ENCODE measurements at places on chromosomes 4 and X.

- no peaks in the 10 kb centered on the region for H3K27me3 ChIP-seq
- no peak overlapping the region for H3K4me3 ChIP-seq
- DNase-seq: no peak
- H3K27ac ChIP-seq: no peak overlapping the region
Observed at GRCh38 chr4:2180410-2180809, 61.5 kb downstream of the HAUS3 start.

DNA sequence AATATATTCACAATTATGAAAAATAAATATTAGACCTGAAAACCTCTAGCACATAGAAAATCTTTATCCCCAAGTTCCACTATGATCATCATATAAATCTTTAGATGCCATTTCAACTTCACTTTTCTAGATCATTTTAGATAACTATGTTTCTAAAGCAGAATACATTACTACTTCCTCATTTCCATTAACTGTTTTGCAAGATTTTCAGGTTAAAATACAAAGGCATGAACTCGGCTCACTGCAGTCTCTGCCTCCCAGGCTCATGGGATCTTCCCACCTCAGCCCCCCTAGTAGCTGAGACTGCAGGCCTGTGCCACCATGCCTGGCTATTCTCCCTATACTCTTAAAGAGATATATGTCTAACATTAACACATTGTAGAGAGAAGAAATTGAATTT lies 1365.9 kb upstream of the AGA start:
- H3K4me1 ChIP-seq: no peaks in the 10 kb centered on the region
- H3K4me3 ChIP-seq: no peak overlapping the region
- no peaks in the 10 kb centered on the region for H3K27me3 ChIP-seq
- no peaks in the 10 kb centered on the region for H3K36me3 ChIP-seq

GRCh38 chr4:743463-744211 lies 38.0 kb downstream of the PCGF3 start:
- no peaks in the 10 kb centered on the region for H3K36me3 ChIP-seq
- H3K27me3 ChIP-seq: no peaks in the 10 kb centered on the region
- H3K4me3 ChIP-seq: no peak overlapping the region
- DNase-seq: no peak
- H3K4me1 ChIP-seq: no peaks in the 10 kb centered on the region

DNA sequence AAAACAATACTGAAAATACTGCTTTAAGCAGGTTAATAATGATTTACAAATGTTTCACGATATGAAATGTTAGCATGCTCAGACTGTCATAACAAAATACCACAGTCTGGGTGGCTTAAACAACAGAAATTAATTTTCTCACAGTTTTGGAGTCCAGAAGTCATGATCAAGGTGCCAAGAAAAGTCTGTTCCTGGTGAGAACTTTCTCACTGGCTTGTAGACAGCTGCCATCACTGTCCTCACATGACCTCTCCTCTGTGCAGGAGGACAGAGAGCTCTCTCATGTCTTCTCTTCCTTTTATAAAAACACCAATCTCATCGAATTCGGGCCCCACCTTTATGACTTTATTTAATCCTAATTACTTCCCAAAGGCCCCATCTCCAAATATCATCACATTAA lies 426.7 kb downstream of the KLHL13 start:
- H3K4me3 ChIP-seq: no peak overlapping the region
- no peaks in the 10 kb centered on the region for H3K36me3 ChIP-seq
- H3K27ac ChIP-seq: no peak overlapping the region
- H3K4me1 ChIP-seq: no peaks in the 10 kb centered on the region
- H3K27me3 ChIP-seq: no peaks in the 10 kb centered on the region
- DNase-seq: no peak

All from pancreas (tissue), 10 donors.